ENCODE measurements at places on chromosomes 12 and 14.

GRCh38 chr12:103546959-103547358, 40.1 kb upstream of the STAB2 start:
- no peak for DNase-seq

GRCh38 chr14:66104486-66104885, 381.7 kb upstream of the CCDC196 start:
- DNase-seq = no peak

GRCh38 chr12:79155683-79156082, 291.1 kb downstream of the SYT1 start:
- DNase-seq = no peak

DNA sequence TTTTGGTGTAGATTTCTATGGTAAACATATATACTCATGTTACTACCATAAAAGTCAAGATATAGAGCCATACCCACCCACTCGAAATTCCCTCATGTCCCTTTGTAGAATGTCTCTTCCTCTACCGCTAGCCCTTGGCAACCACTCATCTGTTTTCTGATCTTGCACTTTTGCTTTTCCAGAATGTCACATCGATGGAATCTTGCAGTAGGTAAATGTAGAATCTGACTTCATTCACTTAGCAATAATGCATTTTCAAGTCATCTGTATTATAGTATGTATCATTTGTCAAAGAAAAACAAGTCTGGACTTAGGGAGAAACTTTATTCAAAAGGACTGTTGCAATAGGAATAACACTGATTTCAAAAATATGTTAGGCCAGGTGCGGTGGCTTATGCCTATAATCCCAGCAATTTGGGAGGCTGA, 19.3 kb upstream of the CLEC2D start:
- DNase-seq = no peak

DNA sequence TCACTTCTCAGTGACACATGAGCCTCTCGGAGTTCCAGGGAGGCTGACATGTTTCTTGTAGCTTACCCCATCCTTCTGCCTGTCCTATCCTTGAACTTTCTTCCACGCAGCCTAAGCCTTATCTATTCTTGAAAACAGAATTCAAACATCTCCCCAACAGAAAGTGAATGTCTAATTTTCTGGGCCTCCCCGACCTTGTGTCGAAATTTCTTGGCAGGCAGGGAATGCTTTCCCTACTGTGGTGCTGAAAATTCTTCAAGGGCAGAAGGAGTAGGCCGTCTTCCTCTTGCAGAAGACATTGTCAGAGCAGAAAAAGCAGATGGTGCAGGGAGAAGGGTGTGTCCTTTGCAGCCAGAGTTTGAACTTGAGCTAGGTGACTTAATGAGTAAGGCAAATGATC, 63.0 kb upstream of the TCL1B start:
- DNase-seq = no peak

DNA sequence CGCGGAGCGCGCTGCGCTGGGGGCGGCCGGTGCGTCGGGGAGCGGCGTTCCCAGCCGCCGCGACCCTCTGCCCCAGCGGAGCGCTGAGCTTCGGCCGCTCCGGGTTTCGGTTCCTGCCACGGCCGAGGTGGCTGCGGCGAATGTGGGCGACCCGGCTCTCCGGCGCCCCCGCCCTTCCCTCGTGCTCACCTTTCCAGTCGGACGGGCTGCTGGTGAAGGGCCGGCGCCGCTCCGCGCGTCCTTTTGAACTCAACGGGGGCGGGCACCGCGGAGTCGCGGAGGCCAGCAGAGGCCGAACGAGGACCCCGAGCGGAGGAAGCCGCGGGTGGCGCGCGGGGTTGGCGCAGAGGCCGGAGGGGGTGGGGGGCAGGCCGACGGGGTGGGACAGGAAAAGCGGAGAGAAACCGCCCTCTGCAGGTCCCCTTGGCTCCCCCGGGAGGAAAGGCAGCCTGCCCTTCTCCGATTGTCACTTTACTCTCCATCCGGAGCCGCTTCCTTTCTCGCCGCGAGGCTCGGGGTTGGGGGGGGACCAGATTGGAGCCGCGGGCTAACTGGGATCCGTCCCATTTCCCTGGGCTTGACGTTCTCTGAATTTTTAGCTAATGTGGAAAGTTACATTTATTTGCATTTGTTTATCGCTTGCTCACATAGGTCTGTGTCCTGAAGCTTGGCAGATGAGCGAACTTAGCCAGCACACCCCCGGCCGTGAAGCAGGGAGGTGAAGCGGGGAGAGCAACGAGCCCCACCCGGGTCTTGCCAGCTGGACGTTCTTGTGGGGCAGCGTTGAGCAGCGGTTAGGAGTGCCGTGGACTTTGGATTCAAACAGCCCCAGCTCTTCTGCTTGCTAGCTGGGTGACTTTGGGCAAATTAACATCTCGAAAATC, at the start of gene SMAGP:
Gene SMAGP (minus strand): TSS at position 349 of the 884 bp plus-strand sequence. CDS start 1,137 bp downstream, outside the sequence.
- no peak for DNase-seq

DNA sequence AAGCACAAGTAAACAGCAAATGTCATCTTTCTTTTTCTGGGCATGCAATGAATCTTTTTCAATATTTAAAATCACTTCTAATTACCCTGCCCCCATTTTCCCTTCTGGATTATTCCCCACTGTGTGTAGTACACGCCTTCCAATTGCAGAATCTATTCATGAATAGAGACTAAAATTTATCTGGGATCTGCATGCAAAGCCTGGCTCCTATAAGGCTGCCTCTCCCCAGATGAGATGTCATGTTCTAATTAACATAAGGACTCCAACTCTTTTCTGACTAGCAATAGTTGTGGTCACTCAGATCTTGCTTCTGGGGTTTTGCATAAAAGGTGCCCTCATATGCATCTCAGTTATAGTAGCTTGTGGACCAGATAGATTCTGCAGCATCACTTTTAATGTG, 473.5 kb downstream of the BTG1 start:
- DNase-seq = no peak

GRCh38 chr14:96261053-96261452, 5.0 kb downstream of the BDKRB1 start:
- DNase-seq = no peak

- no peak for DNase-seq
These were observed 79.8 kb downstream of the MYRFL start for GRCh38 chr12:69904777-69905176.

DNA sequence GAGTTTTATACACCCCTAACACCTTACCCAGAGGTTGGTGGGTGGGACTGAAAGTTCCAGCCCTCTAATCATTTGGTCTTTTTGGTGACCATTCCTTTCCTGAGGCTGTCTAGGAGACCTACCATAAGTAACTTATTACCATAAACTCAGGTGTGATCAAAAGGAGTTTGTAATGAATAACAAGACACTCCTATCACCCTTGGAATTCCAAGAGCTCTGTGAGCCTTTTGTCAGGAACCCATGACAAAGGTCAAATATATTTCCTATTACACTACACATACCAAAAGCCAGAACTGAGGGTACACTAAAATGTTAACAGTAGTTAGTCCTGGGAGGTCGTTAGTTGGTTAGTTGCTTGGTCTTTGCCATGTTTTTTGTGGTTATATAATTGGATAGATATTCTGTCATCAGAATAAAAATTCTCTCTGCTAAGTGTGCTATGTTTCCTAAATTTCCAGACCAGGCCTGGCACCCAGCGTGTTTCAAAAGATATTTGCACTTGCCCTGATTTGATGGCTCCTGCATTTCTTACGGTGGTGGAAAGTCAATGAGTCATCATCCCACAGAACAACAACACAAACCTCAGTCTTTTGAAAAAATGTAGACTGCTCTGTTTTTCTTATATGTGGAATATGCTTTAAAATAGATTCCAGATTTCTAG, 27.0 kb upstream of the AKAP5 start:
- DNase-seq = no peak

DNA sequence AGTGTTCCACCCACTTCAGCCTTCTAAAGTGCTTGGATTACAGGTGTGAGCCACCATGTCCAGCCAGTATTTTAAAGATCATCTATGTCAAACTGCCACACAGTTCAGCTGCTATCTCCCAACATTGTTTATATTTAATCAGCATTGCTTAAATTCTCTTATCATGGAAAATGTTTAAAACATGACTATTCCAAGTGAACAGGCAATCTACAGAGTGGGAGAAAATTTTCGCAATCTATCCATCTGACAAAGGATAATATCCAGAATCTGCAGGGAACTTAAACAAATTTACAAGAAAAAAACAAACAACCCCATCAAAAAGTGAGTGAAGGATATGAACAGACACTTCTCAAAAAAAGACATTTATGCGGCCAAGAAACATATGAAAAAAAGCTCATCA, 69.4 kb upstream of the NAV3 start:
- no peak for DNase-seq

All from GOT3 (cell line).